HFFc6 (cell line): ENCODE measurements at places on chromosomes 16 and 17.
A peak's percentile ranks its signal among the peaks of the same experiment; 100 is the strongest.

DNA sequence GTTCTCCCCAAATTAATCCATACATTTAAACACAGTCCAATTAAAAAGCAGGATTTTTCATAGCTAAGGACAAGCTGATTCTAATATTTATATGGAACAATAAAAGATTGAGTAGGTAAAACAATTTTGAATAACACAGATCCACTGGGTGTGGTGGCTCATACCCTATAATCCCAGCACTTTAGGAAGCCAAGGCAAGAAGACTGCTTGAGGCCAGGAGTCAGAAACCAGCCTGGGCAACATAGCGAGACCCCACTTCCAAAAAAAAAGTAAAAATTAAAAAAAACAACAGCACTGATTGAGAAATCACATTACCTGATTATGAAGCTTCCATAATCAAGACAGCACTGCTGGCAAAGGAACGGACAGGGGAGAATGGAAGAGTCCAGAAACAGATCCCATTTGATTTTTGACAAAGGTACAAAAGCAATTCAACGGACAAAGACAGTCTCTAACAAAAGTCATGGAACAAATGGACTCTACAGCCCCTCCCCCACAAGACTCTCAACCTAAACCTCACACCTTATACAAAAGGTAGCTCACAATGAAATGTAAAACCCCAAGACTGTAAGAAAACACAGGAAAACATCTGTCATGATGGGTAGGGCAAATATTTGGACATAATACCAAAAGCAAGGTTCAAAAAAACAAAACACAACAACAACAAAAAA, 17.9 kb downstream of the USP7 start:
- no peak for DNase-seq

DNA sequence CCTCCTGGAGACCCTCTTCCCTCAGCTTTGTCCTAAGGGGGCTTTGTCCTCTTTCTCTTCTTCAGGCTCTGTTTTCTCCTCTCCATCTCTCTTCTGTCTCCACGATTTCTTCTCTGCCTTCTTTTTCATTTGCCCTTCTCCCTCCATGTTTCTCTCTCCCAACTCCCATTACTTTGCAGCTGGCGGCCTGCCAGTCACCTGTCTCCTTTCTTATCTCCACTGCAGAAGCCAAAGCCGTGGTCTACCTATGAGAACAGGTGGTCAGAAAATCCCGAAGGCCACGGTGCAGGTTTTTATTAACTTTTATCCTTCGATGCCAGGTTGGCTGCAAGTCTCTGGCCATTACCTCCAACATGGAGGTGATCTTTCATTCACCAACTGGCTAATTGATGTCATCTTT, 45.1 kb downstream of the FZD2 start:
- no peak for DNase-seq

- DNase-seq = no peak
Measured at GRCh38 chr17:3882276-3882675, 10.6 kb downstream of the CAMKK1 start.

- no peak for DNase-seq
Measured at GRCh38 chr17:14121952-14122351, 52.6 kb downstream of the COX10 start.

DNA sequence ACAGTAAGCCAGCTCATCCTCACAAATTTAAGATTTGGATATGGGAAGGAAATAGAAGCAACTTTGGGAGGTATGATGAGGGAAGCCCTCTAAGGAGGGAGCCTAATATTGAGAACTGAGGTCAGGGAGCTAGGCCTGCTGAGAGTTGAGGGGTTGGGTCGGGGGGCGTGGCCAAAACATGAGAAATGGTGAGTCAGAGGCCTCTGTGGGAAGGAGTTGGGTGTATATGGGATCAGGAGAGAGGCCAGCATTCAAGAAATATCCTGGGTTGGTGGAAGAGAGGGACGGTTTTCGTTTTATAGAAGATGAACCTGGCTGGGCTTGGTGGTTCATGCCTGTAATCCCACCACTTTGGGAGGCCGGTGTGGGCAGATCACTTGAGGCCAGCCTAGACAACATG, 48.4 kb downstream of the CLEC16A start:
- peak; percentile 68 for DNase-seq

DNA sequence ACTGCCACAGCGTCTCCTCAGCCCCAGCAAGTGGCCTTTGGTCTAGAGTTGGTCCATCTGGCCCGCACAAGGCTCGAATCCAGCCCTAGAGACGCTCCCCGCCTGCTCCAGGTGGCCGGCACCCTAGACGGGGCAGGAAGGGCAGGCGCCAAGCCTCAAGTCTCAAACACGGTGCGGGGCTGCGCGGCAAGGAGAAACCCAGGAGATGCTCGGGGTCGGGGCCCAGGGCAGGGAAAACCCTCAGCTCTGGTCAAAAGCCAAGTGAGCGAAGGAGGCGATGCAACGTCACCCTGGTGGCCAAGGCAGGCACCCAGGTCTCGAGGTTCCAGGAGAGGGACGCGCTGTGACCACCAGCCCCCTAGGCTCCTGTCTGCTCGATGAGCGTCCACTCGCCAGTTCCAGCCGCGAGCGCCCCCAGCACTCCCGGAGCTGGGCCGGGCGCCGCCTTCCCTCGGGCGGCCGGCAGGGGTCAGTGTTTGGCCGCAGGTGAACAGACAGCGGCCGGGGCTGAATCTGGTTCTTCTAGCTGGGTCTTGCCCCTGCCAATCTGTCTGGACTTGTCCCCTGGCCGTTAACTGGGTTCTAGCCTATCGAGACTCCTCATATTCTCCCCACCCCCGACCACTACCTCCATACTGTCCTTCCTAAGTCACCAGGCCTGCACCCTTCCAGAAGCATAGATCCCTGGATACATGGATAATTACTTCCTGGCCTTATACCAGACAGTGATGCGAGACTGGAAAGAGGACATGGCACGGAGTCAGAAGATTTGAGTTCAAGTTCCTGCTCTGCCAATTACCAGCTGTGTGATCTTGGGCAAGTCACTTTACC, 44.0 kb downstream of the PRAC1 start:
- DNase-seq = peak; percentile 30
